ENCODE measurements at places on chromosomes 13 and 19. TPM values are rescaled to one million over a fixed set of nuclear protein-coding genes. Genes with fewer than 3 reads are reported as not detected.

DNA sequence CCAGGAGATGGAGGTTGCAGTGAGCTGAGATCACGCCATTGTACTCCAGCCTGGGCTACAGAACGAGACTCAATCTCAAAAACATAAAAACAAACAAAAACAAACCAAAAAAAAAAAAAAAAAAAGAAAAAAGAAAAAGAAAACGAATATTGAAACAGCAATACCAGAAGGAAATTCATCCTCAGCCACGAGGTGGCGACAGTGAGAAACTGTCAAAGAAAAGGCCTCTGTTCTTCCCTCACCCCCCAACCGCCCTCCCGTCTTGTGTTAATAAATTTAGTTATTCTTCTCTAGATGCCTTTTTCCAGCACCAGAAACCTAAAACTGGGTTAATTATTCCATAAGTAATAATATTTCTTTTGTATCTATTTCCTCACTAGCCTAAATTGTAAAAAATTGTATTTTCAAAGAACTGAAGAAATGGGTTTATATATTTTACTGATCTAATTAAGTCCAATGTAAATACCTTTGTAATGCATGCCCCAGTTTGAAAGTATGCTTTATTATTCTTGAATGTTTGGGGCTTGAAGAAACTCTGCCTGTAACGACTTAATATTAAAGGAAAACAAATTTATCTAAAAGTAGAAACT lies 38.6 kb downstream of the LIG4 start:
- peak; percentile 44 for DNase-seq
- no peaks in the 10 kb centered on the region for H3K36me3 ChIP-seq
- H3K27me3 ChIP-seq = no peaks in the 10 kb centered on the region
- no peaks in the 10 kb centered on the region for H3K4me1 ChIP-seq

DNA sequence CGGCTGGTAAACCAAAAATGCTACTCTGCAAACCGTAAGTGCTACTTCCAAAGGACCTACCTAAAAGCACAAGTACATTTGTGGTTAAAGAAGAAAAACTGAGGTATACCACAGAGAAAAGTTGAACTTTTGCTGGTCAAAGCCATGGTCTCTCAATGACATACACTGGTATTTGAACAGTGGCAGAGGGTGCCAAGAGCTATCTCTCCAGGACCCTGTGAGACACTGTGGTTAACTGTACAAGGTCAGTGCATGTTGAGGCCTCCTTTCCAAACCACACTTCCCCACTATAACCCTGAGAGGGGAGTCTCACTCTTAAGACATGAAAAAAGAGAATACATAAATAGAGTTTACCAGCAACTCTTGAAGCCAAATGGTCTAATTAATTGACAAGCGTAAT lies 49.5 kb downstream of the COL4A1 start:
- H3K27me3 ChIP-seq = peaks cover 24% of the 10 kb centered on the region
- H3K4me1 ChIP-seq = peaks cover 13% of the 10 kb centered on the region
- no peak for DNase-seq
- no peak overlapping the region for H3K4me3 ChIP-seq
- no peaks in the 10 kb centered on the region for H3K36me3 ChIP-seq

- no peak overlapping the region for H3K4me3 ChIP-seq
- H3K36me3 ChIP-seq = peaks cover 52% of the 10 kb centered on the region
- no peaks in the 10 kb centered on the region for H3K27me3 ChIP-seq
- H3K27ac ChIP-seq = no peak overlapping the region
- DNase-seq = no peak
Observed at GRCh38 chr19:36707134-36707533, 19.7 kb downstream of the ZNF567 start.

The KASH5 gene
- 0.36 TPM for total RNA-seq
